ENCODE measurements at places on chromosomes 1 and 21.

DNA sequence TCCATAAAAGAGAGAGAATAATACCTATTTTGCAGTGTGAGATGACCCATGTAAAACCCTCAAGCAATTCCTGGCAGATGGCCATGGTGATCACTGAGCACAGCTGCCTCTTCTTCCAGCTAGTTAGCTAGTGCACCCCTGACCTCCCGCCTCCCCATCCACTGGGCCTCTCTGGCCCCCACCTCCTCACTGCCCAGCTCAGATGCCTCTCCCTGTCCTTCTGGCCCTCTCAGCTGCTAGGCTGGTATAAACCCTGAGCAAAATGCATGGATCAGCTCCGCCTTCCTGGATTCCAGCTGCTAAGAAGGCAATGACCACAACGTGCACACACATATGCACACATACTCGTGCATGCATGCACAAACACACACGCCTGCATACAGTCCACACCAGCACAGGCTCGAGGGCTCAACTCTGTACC is 117.2 kb downstream of the DMRTB1 start:
- DNase-seq = no peak

GRCh38 chr1:62263006-62263813 is 56.0 kb downstream of the KANK4 start:
- no peak for DNase-seq

GRCh38 chr1:8047686-8048445 is 21.8 kb upstream of the ERRFI1 start:
- DNase-seq = no peak

GRCh38 chr1:150674881-150675280 is 22.1 kb downstream of the GOLPH3L start:
- no peak for DNase-seq

GRCh38 chr1:18946550-18947381 is 9.7 kb downstream of the IFFO2 start:
- no peak for DNase-seq

DNA sequence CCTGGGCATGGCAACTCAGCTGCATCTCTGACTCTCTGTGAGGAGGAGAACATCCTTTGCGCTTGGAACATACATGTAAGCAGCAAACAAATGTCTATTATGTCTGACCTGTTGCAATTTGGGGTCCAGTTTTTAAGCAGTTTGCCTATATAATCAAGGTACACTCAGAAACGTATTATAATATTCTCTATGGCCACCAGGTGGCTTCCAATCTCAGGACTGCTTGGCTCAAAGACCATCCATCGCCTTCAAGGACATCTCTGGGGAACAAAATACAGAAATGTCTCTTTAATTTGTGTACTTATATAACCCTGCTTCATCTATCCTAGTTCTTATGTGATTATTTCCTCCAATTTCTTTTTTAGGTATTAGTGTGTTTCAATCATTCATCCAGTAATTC is 227.2 kb downstream of the OLFM3 start:
- peak; percentile 33 for DNase-seq

- DNase-seq = no peak
Measured at GRCh38 chr1:80427881-80428280, 1372.9 kb upstream of the ADGRL2 start.

DNA sequence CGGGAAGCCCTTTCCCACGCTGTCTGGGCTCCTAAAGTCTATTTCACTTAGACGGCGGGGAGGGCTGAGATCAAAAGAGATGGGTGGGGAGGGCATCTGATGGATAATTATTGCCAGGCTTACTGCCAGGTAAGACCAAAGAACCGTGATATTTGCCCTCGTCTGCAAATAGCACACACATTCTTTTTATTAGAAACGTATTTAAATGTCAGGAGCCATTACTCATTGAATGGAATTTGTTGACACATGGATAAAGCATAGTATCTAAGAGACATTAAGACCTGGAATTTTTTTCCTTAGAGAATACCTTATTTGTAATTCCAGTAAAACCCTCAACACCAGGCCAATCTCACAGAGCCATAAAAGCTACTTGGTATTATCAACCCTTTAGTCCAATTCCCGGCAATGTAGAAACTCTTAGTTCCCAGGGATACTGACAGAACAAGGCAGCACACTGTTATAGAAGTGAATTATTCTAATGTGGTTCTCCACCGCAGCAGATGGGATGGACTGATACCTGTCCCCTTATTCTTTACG is 10.6 kb downstream of the URB1 start:
- no peak for DNase-seq

DNA sequence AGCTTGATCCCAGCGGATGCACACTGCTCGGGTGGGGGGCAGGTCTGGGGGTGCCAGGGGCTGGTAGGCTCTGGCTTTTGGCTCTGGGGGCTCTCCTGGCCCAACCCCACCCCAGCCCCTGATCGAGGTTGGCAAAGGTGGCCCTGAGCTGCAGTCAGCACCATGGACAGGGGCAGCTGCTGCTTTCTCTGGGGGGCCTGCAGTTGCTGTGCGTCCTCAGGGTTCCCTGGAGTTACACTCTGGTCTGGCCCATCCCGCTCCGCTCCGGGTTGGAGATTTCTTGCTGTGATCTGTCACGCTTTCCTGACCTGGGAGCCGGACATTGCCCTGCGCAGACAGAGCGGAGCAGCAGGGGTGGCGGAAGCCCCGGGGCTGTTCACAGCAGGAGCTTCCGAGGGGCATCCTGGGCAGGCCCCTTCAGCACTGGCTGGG is 8.0 kb upstream of the PLCH2 start:
- DNase-seq = peak; percentile 32

DNA sequence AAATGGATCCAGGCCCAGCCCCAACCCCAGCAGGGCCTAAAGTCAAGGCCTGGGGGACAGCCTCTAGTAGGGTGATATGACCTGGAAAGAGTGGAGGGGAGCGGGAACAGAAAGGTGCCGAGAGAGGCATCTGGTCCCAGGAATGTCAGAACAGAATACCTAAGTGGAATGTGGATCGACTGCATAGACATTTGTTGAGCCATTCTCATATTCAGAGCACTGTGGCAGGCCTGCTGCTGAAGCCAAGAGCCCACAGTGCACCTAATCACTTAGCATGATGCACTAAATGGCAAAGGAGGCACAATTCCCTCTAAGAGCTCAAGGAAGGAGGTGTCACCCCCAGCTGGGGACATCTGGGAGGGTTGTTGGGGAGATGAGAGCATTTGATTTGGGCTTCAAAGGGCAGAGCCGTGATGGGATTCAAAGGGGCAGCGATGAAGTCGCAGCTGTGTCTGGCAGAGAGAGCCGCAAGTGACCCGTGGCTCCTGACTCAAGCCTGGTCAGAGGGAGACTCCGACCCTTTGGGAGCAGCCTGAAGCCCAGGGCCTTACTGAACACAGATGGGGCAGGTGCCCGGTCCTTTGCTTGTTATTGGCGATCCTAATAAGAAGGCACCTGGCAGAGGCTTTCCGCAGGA is 8.6 kb upstream of the PKP1 start:
- no peak for DNase-seq

DNA sequence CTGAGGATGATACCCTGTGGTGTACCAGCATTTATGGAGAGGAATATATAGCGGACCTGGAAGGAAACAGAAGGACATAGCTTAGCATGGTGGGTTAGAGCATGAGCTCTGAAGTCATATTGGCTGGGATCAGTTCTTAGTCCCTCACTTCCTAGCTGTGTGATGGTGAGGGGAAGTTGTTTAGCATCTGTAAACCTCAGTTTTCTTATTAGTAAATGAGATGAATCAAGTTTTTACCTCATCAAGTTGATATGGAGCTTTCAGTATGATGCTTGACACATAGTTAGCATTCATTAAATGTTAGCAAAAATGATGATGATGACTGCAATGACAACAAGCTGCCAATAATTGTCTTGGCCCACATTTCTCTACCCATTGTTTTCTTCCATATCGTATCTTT is 84.8 kb downstream of the NEK7 start:
- no peak for DNase-seq

GRCh38 chr1:204607910-204608309 is 77.6 kb downstream of the LRRN2 start:
- DNase-seq = no peak

GRCh38 chr21:42092771-42093170 is 21.7 kb downstream of the UMODL1 start:
- DNase-seq = no peak

- DNase-seq = no peak
Measured at GRCh38 chr1:35173909-35174540, 18.9 kb downstream of the SFPQ start.

DNA sequence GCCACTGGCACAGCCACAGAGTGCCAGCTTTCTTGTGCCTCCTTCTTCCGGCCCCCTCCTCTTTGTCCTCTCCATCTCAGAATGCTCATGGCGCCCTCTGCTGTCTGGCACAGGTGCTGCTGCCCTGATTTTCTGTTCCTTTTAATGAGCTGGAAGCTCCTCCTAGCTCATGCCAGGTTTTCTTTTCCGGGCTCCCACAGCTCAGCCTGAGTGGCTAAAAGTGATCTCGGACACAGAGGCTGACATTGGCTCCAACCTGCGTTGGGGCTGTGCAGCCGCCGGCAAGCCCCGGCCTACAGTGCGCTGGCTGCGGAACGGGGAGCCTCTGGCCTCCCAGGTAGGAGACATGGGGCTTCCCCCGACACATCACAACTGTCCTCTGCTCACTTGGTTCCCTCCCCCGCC is 18.7 kb downstream of the CNTN2 start:
- DNase-seq = peak; percentile 71

GRCh38 chr1:204541626-204542025 is 25.4 kb downstream of the MDM4 start:
- DNase-seq = no peak

DNA sequence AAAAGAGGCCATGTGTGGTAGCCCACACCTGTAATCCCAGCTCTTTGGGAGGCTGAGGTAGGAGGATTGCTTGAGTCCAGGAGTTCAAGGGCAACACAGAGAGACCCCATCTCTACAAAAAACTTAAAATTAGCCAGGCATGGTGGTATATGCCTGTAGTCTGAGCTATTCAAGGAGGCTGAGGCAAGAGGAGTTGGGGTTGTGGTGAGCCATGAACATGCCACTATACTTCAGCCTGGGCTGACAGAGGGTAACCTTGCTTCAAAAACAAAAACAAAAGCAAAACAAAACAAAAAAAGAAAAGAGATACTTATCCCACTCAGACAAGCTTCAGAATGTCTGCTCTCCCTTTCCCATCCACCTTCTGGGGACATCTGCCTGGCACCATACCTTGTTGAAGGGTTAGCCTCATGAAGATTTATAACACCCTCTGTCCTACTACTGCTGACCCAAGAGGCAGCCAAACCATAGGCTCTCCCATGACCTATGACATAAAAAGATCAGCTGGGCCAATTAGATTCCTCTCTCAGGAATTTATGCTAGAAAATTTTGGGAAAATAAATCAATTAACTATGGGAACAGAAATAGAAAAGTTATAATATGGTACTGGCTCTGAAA is 13.2 kb downstream of the TMCO1 start:
- DNase-seq = no peak

GRCh38 chr1:36183309-36183856 is 27.4 kb downstream of the MAP7D1 start:
- DNase-seq = no peak

- no peak for DNase-seq
Measured at GRCh38 chr1:245085508-245086095, 69.2 kb upstream of the KIF26B start.

- peak; percentile 19 for DNase-seq
Measured at GRCh38 chr1:92784021-92784638, 778 bp downstream of the EVI5 start.

DNA sequence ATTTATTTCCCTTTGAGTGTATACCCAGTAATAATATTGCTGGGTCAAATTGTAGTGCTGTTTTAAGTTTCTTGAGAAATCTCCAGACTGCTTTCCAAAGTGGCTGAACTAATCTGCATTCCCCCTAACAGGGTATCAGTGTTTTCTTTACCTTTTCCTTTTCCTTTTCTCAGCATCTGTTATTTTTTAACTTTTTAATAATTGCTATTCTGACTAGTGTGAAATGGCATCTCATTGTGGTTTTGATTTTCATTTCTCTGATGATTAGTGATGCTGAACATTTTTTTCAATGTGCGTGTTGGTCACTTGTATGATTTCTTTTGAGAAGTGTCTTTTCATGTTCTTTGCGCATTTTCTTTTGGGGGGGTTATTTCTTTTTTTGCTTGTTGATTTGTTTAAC is 374.9 kb upstream of the BRINP3 start:
- no peak for DNase-seq

DNA sequence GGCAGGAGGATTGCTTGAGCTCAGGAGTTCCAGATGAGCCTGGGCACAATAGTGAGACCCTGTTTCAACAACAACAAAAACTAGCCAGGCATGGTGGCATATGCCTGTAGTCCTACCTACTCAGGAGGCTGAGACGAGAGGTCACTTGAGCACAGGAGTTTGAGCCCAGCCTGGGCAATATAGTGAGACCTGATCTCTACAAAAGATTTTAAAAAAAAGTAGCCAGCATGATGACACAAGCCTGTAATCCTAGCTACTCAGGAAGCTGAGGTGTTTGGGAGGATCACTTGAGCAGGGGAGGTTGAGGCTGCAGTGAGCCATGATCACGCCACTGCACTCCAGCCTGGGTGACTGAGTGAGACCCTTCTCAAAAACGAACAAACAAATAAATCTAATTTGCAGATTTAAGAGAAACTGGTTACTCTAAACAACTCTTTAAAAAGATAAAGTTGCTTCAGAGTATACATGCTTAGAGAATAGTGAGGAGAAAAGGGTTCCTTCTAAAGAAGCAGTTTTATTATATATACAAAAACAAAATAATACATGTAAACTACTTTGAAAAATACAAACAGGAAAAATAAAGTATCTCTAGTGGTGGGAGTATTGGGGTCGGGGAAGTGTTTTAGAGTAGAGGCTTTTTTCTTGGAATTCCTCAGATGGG is 88.4 kb downstream of the ADCY10 start:
- no peak for DNase-seq

GRCh38 chr1:57124768-57125446 is 159.1 kb upstream of the C8B start:
- no peak for DNase-seq

DNA sequence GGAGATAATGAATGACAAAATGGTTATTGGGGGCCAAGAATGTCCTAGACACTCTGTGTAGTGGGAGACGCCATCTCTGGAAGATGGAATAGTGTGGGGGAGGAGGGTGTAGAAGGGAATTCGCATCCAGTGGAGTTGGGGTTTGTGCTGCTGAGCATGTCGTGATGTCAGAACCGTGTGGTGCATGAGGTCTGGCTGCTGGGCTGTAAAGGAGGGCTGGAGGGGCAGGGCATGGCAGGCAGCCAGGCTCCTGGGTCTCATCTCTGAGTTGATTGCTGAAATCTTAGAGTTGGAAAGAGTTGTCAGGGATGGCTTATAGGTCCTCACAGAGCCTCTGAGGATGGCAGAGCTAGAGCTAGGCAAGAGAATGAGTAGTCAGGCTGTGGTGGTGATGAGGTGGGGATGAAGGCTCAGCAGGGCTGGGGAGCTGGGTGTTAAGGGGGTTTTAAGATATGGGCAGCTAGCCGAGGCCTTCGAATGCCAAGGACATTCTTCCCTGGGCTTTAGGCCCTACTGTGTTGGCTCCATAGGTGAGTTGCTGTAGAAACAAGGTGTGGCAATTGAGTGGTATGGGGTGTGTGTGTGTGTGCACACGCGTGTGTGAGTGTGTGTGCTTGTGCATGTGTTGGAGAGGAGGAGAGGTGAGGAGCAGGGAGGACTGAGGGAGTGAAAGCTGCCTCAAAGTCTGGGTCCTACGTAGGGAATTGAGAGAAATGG is 1.9 kb downstream of the PPFIA4 start:
- no peak for DNase-seq

- DNase-seq = no peak
Measured at GRCh38 chr1:183270541-183271141, 84.6 kb downstream of the LAMC2 start.

Measured in hematopoietic multipotent progenitor cell treated with erythropoietin and hydrocortisone succinate and interleukin-3 and kit ligand, for 8 days (in vitro differentiated cells).